Cerebellar cortex (tissue), 1 donor: ENCODE measurements at places on chromosomes 16 and 17.

DNA sequence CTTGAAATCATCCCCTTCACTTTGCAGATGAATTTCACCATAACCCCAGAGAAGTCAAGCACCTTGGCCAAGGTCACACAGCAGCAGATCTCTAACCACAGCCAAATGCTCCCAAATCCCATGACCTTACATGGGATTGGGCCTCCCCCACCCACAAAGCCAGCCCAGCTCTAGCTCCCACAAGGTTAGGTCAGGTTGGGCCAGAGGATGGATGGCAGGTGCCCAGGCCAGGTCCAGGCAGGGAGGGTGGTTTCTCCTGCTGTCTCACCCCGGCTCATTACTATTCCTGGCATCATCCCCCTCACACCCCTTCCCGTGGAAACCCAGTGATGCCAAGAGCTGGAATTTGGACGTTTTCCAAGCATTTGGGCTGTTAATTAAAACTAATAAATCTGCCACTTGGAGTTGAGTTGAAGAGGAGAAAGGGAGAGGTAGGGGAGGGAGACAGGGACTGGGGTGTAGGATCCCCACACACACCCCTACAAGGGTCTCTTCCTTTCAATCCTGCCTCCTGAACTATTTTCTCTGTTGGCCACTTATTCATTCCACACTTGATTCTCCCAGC lies 181.6 kb downstream of the TMEM132E start:
- no peak for DNase-seq

DNA sequence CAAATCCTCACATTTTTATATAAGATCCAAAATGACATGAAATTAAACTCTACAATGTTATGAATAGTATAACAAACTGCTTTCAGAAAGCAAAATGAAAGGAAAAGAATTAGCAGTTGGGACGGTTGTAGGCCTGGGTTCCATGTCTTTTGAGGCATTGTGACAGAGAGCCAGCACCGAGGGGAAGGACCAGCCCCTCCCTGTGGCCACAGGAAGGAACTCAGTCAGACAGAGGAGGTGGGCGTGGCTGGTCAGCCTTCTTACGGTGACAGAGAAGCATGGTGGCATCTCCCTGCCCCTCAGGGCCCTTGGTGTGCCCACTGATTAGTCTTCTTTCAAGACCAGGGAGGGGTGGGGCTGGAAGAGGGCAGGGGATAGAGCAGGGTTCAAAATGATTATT lies 5.7 kb downstream of the ZNF319 start:
- peak; percentile 46 for DNase-seq

DNA sequence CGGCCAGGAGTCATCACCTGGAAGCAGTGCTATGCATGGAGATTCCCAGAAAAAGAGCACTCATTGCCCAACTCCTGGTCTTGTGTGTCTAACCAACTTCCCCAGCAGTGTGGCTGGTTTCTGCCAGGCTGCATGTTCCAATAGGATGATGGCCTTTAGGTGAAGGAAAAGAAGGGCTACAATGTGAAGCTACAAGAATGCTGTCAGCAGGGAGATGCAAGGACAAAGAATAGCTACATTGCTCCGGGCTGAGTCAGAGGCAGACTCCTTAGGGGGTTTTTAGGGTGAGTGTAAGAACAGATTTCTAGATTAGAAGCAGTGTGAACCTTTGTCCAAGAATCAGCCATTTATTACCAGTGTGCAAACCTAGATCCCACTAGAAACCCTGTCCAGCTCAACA lies 63.0 kb upstream of the DNAH9 start:
- DNase-seq = no peak

DNA sequence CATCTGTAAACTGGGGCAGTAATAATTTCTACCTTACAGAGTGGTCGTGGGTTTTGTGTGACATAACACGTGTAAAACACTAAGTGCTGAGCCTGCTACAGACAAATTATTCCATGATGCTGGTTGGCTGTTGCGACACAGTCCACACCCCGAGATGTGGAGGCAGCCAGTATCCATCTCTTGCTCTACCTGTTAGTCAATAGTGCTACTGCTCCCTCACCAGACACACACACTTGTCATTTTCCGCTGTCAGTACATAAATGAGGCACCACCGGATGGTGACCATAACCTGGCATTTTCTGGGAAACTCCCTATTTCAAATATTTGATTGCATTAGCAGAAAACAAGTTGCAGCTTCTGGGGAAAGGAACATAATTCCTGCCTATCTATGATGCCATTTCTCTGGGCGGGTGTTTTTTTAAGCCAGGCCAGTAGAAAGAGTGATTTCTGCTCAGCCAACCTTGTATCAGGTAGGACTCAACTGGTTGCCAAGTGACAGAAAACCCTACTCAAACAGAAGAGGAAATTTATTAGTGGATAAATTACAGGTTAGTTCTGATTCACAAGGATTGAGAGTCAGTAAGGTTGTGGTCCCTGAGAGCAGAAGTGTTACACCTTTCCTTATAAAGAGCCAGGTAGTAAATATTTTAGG lies 24.1 kb downstream of the DNAJA2 start:
- no peak for DNase-seq

GRCh38 chr16:79845033-79845733 lies 244.6 kb upstream of the MAF start:
- no peak for DNase-seq

DNA sequence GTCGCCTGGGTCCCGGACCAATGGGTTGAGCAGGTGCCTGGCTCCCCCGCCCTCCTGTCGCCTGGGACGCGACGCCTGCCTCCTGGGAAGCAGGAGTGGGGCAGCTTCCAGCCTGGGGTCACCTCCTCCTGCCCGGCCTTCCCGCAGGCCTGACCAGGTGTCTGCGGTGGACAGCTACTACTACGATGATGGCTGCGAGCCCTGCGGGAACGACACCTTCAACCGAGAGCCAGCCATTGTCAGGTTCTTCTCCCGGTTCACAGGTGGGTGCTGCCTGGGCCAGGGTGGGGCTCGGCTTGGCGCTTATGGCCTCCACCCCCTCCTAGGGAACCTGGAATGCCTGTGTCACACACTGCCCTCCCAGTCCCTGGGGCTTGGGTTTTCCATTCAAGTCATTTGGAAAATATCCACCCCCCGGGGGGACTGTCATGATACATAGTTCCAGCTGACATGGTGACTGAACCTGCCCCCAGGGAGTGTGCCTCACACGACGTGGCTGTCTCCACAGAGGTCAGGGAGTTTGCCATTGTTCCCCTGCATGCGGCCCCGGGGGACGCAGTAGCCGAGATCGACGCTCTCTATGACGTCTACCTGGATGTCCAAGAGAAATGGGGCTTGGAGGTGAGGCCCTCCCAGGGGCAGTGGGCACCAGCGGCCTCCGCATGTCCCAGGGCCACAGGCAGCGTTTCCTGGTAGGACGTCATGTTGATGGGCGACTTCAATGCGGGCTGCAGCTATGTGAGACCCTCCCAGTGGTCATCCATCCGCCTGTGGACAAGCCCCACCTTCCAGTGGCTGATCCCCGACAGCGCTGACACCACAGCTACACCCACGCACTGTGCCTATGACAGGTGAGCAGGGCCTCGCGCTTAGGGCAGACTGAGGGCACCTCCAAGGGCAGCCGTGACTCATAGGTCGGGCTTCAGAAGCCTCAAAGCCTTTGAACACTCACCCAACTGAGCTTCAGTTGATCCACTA lies 2.3 kb downstream of the DNASE1 start:
- DNase-seq = no peak

DNA sequence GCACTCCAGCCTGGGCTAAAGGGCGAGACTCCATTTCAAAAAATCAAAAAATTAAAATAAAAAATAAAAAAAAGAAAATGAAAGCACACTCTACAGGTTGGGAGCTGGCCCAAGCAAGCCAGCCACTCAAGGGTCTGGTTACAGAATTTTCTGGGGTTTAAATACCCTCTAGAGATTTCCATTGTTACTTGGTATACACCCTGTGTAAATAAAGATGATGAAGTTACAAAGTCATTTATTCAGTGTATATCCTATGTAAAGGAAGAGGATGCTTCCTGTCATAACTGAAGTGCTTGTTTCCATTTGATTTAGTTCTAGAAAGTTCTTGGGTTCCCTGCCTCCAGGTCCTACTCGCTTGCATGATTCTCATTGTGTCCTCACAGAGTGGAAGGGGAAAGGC lies 79.9 kb upstream of the C17orf78 start:
- no peak for DNase-seq

DNA sequence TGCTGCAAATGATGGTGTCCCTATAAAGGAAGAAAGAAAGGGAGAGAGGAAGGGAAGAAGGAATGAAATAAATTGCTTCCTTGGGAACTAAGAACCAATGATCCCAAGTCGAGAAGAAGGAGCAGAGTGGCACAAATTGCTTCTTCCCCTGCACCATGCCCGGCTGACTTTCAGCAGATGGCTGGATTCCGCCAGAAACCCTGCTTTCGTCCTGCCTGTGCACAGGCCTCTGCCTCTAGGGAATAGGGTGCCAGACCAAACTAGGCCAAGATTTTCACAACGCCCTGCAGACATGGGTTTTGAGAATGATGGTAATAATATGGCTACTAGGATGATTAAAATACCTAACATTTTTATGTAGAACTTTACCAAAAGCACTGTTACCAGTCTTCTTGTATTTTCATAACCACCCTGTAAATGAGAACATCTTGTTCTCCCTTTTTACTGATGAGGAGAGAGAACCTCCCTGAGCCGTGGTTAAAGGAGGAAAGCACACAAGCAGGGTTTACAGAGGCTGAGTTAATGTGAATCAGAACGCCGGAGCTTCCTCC lies 122.1 kb upstream of the HSBP1 start:
- no peak for DNase-seq

- DNase-seq = no peak
Observed at GRCh38 chr16:66083171-66083570, 283.3 kb upstream of the CDH5 start.

GRCh38 chr17:35560703-35561102 lies at the start of gene SLFN14:
Gene SLFN14 (minus strand): TSS chr17:35560819. CDS start chr17:35558062, 2,757 bp downstream.
- DNase-seq = no peak

GRCh38 chr17:13909901-13910519 lies 159.3 kb upstream of the COX10 start:
- DNase-seq = no peak

DNA sequence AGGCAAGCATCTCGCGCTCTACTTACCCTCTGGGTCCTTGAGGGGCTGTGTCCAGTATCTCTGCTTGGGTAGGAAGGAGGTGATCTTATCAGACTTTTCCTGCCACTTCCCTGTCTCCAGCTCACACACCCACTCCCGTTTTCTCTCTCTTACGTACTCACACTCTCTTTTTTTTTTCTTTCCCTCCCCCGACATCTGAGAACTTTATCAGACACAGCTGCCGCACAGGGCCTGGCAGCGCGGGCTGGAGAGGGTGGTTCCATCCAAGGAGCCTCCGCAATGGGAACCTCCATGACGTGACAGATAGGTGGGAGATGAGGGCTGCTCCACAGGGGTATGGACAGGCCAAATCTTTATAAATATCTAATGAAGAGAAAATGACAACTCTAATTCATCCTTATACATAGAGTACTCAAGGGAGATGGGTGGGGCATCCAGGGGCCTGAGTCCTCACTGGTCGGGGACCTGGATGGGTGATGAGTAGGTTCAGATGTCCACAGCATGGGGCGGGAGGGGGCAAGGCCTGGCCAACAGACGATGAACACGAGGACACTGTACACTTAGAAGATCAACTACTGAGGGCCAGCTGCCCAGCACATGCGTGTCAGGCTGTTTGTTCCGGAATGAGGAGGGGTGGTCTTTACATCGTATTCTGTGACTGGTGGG lies 23.3 kb downstream of the MINK1 start:
- no peak for DNase-seq

- no peak for DNase-seq
Observed at GRCh38 chr16:19436540-19436939, 18.9 kb downstream of the TMC5 start.

DNA sequence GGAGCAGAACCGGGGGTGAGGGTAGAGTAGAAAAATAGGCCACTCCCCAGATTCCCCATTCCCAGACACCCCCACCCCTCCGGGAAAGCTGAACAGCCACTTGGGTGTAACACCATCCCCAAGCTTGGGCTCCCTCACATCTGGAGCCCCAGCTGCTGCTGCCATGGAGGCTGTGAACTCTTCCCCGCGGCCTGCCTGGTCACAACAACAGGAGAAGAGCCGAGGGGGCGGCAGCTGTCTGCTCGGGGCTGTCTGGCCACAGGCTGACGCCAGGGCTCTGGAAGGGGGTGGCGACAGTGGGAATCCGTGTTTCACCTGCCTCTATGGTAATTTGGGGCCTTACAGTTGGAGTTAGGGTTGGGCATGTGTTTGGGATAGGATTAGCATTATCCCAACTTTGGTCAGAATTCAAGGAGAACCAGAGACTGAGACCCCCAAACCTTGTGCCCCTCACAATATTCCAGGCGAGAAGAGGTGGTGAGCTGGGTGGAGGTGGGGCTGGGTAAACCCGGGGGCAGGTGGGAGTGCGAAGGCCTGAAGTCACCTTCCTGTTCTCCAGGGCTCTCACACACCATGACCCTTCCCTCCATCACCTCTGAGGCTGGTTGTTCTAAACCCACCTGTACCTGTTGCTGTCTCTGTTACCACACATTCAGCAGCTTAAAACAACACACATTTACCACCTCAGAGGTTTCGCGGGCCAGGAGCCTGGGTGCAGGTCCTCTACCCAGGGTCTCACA lies 29.7 kb upstream of the NXPH3 start:
- no peak for DNase-seq

- DNase-seq = no peak
Observed at GRCh38 chr16:88910284-88911135, 44.0 kb upstream of the PABPN1L start.
